ENCODE measurements at places on chromosomes 4 and X.
A peak's percentile ranks its signal among the peaks of the same experiment; 100 is the strongest.

DNA sequence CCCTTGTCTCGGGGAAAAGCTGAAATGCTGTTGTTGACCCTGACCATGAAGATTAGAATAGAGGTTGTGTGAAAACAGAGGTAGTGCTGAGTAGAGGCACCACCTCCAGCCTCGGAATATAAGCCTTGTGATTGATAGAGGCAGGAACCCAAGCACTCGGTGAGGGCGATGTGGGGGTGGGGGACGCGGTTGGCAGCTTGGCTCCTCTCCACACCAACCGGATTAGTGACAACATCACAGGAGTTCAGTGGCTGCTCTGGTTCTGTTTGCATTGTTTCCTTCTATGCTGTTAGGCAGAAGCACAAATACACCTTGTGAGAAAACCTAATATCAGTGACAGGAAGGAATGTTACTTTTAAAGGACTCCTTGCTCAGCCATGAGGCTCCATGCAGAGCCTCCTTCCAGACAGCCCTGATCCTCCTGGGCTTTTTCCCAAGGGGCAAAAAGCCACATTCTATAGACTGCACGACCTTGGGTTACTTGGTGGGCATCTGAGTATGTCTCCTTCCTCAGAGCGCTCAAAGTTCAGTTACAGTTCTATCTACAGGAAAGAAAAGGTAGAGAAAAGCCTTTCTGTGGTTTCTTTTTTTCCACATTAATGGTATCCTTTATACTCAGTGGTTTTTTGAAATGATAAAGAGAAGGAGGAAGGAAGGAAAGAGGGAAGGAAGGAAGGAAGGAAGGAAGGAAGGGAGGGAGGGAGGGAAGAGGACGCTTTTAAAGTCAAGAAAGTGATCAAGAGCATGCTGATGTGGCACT, 150.4 kb upstream of the NOCT start:
- no peak for DNase-seq

DNA sequence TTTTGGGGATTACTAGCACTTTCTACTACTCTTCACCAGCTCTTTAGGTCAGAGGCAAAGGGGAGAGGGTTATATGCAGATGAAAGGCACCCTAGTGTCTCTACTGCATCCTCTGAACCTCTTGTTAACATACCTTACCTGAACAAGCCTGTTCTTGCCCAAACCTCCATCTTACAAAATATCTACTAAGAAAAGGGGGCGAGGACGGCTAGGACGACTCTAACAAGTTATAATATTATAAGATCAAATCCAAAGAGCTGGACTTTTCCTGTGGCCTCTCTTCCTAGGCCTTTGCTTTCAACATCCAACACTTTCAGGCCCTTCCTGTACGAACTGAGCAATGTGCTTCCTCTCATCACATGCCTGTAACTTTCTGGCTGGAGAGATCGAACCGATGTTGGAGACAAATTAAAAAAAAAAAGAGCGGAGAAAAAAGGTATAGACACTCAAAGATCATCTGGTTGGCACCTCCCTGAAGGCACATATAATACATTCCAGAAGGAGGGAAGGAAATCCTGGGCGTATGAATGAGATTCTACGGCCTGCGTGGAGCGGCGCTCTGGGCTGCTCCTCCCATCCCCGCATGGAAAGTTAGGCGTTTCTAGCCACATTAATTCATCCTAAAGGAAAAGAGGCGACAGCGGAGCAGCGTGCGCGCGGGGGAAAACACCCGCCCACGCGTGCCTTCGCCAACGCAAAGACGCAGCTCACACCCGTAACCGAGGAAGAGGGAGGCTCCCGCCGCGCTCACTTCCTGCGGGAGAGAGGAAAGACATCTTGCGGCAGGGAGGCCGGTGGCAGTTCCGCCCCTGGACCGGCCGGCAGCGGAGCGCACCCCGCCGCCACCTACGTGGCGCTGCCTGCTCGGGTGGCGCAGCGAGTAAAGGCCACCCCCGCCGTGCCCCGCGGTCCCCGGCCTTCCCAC, 808 bp downstream of the PRDM5 start:
- DNase-seq, result peak; percentile 83

GRCh38 chr4:120277391-120277790, 210.7 kb upstream of the MAD2L1 start:
- peak; percentile 92 for DNase-seq

- no peak for DNase-seq
Measured at GRCh38 chr4:8150152-8151090, 8.2 kb downstream of the ABLIM2 start.

- DNase-seq, result no peak
Measured at GRCh38 chr4:74387790-74388189, 22.8 kb downstream of the EREG start.

- no peak for DNase-seq
Measured at GRCh38 chrX:17030092-17030491, 83.6 kb downstream of the REPS2 start.

DNA sequence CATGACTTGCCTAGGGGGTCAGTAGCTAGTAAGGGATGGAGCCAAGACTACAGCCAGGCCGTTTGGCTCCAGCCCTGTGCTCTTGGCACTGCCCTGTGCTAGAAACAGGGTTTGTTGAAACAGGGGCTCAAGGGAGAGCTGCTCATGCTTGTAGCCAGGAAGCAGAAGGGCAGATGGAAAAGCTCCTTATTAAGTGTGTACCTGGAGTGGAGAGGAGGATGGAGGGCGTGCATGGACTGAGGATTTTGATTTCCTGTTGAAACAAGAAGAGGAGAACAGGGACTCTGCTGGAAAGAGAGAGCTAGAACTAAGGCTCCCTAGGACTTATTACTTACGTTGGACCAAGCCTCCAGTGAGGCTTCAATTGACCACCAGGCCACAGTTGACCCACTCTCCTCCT, 363.0 kb downstream of the MID1IP1 start:
- DNase-seq, result no peak

- DNase-seq, result no peak
Measured at GRCh38 chr4:85369703-85370380, 105.1 kb upstream of the ARHGAP24 start.

DNA sequence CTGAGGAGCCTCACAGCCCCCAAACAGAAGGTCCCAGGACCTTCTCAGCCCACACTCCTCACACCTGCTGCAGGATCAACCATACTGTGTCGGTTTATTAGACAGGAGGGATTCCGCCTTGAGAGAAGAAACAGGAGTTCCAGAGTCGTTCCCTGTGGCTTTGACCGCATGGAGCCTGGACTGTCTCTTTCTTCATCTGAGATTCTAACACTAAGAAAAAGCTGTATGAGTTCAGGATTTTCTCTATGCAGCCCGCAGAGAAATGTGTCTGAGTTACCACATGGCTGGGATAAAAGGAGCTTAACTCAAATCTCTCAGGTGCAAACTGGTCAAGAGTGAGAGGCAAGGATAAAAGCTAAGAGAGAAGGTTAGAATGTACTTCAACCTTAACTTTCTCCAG, 126.7 kb downstream of the AFAP1 start:
- no peak for DNase-seq

DNA sequence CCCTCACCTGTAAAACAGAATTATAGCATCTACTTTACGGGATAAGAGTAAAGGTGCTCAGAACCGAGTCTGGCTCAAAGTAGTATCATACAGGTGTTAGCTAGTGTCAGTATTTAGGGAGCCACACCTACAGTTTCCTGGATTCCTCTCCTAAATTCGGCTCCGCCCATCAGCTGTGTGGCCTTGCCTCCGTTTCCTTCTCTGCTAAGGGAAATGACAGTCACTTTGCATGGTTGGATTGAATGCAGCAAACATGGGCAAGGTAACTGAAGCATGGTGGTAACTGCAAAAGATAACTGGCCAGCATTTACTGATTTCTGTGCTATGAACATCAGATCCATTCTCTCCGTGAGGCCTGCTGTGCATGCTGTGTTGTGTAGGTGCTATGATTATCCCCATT, 2.8 kb downstream of the PPP1R3F start:
- DNase-seq, result no peak

GRCh38 chr4:56215901-56216300, 171.4 kb downstream of the AASDH start:
- no peak for DNase-seq

- DNase-seq, result no peak
Measured at GRCh38 chr4:56643596-56643995, 37.5 kb downstream of the HOPX start.

GRCh38 chr4:37858872-37859271, 32.0 kb upstream of the TBC1D1 start:
- peak; percentile 75 for DNase-seq

DNA sequence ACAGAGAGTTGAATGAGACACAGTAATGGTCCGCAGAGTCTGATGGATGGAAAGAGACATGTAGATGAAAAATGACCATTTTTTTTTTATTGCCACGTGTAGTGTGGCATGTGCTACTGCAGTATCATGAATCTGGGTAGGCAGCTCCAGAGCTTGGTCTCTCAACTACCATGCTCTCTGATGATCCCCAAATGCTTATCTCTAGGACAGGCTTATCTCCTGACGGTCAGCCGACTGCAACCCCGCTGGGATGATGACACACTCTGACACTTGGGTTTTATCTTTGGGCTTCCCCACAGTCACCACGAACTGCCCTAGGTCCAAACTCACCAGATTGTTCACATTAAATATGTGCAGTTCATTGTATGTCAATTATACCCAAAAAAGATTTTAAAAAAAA, 239.7 kb downstream of the QDPR start:
- no peak for DNase-seq

- DNase-seq, result no peak
Measured at GRCh38 chr4:41839916-41840854, 91.7 kb upstream of the PHOX2B start.

DNA sequence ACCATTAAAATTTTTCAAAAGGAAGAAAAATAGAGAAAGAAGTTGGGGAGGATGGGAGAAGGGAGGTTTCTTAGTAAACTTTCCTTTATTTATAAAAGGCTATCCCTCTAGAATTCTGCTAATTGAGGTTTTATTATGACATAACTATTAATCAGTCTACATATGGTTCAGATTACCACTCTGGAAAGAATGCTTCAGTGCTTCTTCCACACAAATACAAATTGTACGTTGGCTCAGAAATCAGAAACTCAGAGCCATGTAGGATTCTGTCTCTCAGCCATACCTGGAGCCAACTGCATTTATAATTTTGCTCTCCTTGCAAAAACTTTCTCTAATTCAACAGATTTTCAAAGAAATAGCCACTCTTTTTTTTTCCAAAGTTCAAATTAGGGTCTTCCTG, 37.1 kb downstream of the SRPX start:
- no peak for DNase-seq

- DNase-seq, result peak; percentile 50
Measured at GRCh38 chr4:89836031-89836745, 773 bp downstream of the SNCA start.

DNA sequence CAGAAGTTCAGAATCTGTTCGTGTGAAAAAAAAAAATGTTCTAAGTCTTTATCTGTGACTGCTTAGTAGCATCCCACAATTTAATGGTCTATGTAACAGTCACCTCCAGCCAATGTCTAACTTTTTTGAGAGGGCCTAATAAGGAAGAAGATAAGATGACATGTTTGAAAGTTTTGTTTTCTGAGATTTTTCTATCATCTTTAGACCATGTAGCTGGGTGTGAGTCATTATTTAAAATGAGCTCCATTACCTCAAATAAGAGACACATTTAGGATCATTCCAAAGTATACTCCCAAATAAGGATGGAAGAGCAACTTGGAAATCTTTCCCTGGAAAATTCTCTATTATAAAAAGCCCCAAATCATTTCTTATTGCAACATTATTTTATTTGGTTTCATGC, 28.2 kb upstream of the MCF2 start:
- DNase-seq, result no peak

GRCh38 chr4:23861897-23862296, 27.9 kb downstream of the PPARGC1A start:
- no peak for DNase-seq

DNA sequence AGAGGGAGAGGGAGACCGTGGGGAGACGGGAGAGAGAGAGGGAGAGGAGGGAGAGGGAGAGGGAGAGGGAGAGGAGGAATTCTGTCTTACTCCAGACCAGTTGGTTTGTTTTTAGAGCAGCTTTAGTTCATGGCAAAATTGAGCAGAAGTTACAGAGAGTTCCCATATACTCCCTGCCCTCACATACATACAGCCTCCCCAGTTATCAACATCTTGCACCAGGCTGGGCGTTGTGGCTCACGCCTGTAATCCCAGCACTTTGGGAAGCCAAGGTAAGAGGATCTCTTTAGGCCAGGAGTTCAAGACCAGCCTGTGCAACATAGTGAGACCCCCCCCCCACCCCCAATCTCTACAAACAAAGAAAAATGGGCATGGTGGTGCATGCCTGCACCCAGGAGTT, 79.8 kb upstream of the OGT start:
- no peak for DNase-seq

DNA sequence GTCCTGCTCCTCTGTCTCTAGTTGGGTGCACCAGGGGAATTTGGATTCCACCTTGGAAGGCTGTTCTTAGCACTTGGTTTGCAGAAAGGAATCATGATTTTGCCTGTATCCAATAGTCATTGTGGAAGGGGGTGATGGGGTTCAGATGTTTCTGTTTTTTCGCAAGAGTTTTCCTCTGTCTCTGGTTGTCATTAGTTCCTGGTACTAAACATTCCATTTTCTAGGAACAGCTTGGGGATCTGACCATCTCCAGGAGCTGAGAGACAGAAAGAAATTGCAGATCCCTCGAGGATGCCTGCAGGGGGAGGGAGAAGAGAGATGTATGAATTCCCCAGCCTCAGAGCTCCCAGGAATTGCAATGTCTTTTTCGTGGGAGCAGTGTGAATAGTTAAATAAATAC, 70.9 kb downstream of the CYTL1 start:
- DNase-seq, result no peak

GRCh38 chrX:87338510-87338909, 179.1 kb upstream of the KLHL4 start:
- peak; percentile 44 for DNase-seq

DNA sequence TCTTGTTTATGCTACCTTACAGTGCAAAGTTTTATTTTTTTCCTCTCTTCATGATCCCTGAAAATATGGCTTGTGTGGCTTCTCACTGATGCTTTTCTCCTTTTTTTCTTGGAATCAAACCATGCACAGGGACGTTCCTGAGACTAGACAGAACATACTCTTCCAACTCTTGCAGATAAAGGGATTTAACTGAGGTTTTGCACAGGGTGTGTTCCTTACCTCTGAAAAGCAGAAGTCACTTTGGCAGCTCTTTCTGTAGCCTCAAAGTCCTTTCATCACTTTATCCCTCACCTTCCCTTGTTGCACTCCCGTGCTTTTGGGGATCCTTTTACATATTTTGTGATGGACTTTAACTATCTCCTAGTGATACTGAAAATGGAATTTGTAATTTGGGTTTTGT, 300.1 kb downstream of the SPRY1 start:
- DNase-seq, result no peak

- DNase-seq, result no peak
Measured at GRCh38 chr4:187780070-187780469, 215.5 kb upstream of the ZFP42 start.

- DNase-seq, result no peak
Measured at GRCh38 chr4:8846826-8847225, 24.8 kb downstream of the HMX1 start.

DNA sequence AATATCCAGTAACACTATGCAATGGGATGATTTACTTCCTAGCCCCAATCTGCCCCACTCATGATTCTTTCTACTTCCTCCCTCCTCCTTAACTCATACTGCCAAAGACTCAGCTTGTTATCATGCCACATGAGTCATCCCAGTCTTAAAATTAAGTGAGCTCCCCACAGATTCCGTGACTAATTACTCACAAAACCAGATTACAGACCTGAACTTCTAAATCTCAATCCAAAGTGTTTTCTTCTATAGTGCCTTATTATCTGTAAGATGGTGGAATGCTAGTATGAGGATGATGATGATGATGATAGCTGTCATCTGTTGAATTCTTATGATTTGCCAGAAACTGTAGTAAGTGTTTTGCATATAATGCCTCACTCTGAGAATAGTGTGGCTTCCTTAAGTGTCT, 27.7 kb upstream of the GPC3 start:
- DNase-seq, result no peak

- DNase-seq, result peak; percentile 50
Measured at GRCh38 chr4:167428156-167428555, 193.9 kb upstream of the SPOCK3 start.

All from lung (tissue), 17 donors.